ENCODE measurements at places on chromosomes 4 and X. TPM values are rescaled to one million over a fixed set of nuclear protein-coding genes. Genes with fewer than 3 reads are reported as not detected.

The GNRHR gene
- not detected for total RNA-seq

The CYLC1 gene
- total RNA-seq: not detected

The STATH gene
- not detected for total RNA-seq

The NAA11 gene
- total RNA-seq: not detected

DNA sequence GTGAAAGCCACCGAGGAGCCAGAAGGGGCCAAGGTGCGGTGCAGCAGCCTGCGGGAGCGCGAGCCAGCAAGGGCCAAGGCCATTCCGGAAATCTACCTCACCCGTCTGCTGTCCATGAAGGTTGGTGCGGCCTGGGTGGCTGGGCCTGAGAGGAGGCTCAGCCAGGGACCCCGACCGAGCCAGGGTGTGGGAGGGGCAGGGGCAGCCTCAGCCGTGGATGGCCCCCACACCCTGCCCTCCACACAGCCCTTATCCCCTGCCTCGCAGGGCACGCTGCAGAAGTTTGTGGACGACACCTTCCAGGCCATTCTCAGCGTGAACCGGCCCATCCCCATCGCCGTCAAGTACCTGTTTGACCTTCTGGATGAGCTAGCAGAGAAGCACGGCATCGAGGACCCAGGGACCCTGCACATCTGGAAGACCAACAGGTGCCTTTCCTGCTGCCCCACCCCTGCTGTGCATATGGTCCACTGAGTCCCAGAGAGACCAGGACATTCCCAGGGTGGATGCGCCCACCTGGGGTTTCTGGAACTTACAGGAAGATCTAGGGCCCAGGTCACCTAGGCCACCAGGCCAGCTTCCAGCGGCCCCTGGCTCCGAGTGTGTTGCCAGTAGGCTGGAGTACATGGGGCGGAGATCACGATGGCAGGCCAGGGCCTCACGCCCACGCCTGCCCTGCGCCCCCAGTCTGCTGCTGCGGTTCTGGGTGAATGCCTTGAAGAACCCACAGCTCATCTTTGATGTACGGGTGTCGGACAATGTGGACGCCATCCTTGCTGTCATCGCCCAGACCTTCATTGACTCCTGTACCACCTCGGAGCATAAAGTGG is 3.4 kb upstream of the SRPK3 start:
- no peak for DNase-seq

GRCh38 chr4:150768497-150768896 is 186.5 kb downstream of the MAB21L2 start:
- no peak for DNase-seq

DNA sequence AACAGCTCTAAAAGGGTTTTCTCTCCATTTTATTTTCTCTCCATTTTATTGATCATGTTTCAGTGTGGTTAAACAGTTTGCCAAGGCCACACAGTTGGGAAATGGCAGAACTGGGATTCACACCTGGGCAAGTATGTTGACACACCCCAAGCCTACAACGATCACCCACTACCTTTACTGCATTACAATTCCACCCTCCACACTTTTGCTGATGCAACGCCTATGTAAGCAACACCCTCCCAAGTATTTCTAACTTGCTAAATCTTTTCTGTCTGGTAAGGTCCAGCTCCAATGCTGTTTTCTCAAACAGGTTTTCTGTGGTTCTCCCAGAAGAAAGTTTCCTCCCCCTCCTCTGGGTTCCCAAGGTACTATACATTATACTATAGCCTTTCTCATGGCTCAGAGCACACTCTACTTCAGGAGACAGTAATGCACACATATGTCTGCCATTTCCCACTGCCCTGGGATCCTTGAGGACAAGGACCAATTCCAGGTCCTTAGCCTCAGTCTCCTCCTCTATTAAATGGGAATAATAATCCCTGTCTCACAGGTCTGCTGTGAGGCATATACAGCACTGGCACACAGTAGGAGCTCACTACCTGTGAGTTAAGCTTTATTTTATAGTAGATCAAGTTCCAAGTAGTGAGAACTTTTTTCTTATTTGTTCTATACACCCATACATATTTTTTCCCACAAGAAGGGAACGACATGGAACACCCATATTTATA is 27.9 kb downstream of the IQSEC2 start:
- DNase-seq: no peak

- no peak for DNase-seq
These were observed 496 bp downstream of the SH2D1A start for GRCh38 chrX:124346877-124347241.

DNA sequence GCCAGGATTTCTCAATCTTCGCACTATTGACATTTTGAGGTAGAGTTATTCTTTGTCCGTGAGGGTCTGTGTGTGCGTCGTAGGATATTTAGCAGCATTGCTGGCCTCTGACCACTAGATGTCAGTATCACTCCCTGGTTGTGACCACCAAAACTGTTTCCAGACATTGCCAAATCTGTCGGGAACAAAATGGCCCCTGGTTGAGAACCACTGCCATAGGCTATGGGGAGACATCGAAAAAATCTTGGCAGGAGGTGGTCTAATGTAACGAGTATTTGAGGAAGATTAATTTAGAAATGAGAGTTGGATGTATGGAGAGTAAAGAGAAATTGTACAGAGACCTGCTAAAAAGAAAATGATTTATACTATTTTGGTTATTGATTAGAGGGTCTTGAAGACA is 108.4 kb downstream of the DOCK11 start:
- peak; percentile 65 for DNase-seq

DNA sequence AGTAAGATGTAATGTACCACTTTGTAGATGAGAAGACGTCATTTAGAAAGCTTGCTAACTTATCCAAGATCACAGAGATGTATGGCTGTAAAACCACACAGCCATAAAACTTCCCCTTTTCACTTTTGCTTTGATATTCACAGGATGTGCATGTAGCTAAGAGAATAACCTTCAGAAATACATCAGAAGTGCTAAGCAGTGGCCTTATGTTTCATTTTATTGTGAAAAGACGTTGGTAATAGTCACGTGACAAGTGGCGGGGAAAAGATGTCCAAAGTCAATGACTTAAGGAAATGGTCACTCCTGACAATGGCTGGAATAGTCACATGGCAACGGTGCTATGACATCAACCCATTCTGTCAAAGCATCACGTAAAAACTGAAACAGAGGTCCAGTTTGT is 12.9 kb upstream of the WDR17 start:
- DNase-seq: no peak

DNA sequence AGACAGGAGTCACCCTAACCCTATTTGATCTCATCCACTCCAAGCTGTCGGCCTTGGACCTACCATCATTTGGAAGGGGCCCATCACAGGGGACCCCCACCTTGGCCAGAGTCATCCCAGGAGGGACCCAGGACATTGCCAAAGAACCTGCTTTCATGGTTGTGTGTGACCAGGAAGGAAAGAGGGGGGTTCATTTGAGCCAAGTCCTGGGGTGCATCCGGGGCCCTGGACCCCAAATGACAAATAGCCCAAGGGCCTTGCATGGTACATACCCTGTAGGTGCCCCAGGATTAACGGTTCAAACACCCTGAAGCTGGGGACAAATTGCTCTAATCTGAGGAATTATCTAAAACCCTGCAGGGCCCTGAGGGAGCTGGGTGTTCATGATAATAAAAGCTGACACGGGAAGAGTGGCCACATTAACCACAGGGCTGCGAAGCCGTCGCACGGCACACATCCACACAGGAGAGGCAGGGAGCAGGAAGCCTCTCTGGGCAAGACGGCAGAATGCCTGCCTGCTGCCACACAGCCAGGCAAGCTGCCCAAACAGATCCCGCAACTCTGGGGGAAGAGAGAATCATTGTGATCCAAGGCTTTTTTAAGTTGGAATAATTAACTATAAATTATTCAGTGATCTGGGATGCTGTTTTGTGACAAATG is 28.2 kb upstream of the PPP2R2C start:
- DNase-seq: no peak

GRCh38 chrX:65589304-65589703 is 54.7 kb upstream of the LAS1L start:
- DNase-seq: no peak

GRCh38 chr4:102114118-102114630 is 231.1 kb downstream of the SLC39A8 start:
- no peak for DNase-seq

DNA sequence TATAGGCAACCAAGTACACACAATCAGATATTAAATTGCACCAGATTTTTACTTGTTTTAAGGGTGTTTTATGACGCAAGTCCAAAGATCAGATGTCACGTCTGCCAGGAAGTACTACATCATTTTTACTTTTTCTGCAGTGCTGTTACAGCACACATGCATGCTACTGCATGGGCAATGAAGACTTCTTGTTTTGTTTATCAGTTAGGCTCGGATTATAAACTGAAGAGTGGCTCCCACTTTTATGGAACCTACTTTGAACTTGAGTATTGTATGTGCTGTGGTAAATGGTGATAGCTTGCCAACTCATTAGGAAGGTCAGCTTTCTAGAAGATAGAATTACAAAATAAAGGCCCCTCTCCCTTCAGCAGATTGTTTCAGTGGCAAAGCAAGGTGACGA is 131.6 kb downstream of the CEP135 start:
- no peak for DNase-seq

DNA sequence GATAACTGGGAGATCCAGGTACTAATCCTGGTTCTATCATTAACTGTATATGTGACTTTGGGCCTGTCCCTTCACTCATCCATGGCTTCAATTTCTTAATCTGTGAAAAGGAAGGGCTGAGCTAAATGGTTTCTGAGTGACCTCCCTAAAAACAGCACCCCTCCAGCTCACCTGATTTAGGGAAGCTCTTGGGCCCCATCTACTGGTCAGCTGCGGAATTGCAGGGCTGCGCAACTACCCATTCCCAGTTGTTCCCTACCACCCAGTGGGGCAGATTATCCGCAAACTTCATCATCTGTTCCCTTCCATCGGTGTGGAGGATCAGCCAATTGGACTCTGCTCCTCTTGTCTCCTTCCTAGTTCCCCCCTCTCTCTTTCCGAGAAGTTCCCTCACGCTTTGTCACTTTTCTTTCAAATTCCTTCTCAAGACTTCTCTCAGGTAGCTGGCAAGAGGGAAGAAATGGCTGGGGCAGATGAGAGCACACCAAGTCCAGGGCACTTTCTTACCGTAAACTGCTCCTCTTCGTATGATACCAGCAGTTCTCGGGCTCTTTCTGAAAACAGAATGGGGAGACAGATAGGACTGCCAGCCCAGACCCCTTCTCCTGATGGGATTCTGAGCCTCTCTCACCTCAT is 5.8 kb downstream of the LAS1L start:
- peak; percentile 34 for DNase-seq

- no peak for DNase-seq
These were observed 55.6 kb downstream of the NBDY start for GRCh38 chrX:56784666-56785065.

- no peak for DNase-seq
These were observed 366.5 kb upstream of the BOD1L1 start for GRCh38 chr4:13994016-13994415.

DNA sequence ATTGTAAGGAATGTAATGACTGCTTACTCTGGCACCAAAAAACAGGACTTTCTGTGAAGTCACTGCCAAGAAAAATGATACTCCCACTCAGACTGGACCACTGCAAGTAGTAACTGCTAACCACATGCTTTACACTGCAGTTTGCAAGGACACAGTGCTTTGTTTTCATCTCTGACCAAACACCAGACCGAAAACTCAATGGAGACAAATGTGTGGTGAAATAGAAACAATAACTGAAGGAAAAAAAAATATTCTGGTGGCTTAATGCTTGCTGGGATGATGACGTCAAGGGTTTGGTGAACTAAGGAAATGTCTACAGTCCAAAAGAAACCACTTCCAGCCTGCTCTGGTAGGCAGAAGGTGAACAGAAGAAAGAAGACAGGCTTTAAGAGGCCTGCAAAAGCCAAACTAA is 13.2 kb downstream of the GPC4 start:
- no peak for DNase-seq

DNA sequence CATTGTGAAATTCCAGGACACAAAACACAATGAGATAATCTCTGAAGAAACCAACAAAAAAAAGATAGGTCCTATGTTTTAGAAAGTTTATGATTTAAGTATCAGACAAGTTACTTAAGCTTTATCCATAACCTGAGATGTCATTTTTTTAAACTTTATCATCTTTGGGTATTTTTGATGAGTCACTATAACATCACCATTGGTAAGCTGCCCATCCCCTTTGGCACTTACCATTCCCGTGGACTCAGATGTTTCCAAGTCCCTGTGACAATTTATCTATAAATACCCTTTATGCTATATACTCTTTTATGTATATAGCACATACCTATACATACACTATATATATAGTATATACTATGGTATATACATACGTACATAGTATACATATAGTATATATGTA is 198.9 kb upstream of the GEMIN8 start:
- DNase-seq: no peak

- DNase-seq: no peak
These were observed 6.5 kb upstream of the SERTM2 start for GRCh38 chrX:111504941-111505340.

DNA sequence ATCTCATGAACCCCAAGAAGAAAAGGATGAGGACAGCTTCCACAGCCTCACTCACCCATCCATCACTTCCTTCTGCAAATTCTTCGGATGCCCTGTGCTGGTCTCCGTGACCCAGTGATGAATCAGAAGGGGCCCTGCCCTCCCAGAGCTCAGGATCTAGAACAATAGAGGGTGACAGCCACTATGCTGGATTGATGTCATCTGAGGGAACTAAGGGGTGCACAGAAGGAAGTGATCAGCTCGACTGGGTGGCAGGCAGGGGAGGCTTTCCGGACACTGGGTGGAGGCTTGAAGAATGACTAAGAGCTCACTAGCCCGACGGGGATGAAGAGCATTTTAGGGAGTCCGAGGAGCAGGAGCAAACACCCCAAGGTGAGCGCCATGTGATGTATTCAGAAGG is 1.4 kb upstream of the ZNF185 start:
- DNase-seq: no peak

GRCh38 chr4:168550064-168550766 is 53.4 kb downstream of the PALLD start:
- DNase-seq: peak; percentile 63

DNA sequence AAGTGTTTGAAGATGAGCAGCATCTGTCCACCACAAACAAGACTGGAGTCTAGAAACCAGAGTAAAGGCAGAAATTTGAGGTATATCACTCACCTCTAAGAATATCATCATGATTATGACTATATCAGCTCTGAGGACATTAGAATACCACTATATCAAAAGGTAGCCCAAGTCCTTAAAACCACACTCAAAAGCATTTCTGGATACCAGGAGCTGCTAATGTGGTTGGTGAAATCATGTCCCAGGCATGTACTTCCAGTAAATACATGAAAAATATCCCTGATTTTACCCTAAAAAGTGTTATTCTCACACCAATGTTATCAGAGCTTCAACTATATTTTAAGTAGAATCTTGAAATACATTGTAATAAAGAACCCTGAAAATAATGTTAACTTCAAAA is 136.3 kb upstream of the SMAD1 start:
- DNase-seq: no peak

- DNase-seq: no peak
These were observed 64.1 kb upstream of the SMAD1 start for GRCh38 chr4:145417348-145418130.

- no peak for DNase-seq
These were observed 16.4 kb downstream of the DDX3X start for GRCh38 chrX:41350150-41350975.

Data from myocyte (in vitro differentiated cells).